HTR-8/SVneo (cell line): ENCODE measurements at places on chromosomes 3 and 15.

DNA sequence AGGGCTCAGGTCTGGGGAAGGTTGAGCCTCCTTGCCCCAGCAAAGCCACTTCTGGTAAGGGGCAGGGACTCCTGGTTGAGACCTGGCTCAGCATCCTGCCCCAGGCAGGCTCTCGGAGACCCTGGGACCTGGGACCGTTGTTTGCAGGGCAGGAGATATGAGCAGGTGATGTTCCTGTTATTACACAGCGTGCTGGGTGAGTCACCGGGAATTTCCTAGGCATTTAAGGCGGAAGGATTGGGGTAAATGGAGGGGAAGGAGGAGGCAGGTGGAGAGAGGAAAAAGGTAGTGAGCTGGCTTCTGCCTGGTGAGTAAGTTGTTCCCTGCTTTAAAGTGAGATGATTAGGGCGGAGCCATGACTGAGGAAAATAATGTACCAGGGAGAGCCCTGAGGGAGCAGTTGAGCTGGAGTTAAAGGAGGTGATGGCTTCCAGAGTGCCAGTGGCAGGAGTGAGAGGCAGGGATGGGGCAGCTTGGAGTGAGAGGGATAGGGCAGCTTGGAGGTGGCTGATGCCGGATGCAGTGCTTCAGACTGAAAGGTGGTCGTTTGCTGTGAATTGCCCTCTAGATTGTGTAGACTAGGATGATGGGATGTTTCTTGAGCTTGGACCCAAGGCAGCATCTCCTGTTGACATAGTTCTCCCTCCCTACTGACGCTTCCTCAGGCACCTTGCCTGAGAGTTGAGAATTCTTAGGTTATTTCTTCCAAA, 79.4 kb downstream of the AAGAB start:
- DNase-seq: peak; percentile 63

- no peak for DNase-seq
Observed at GRCh38 chr15:40100123-40100946, 8.3 kb downstream of the BMF start.

DNA sequence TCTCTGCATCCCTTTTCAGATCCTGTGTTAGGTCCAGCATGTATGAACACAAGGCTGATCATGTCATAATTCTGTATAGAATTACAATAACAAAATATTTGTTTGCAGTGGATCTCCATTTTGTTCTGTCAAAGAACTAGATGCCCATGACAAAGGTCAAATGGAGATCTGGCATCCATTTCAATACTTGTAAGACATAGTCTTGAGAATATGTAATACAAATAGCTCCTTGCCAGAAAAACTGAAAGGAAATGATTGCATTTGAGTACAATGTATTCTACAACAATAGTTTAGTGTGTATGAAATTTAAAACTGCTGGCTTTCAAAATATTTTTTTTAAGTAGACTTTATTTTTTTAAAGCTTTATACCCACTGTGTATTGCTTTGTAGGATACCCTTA, 101.1 kb downstream of the CMSS1 start:
- no peak for DNase-seq

GRCh38 chr3:86228101-86228500, 762.8 kb downstream of the VGLL3 start:
- DNase-seq: no peak
